A172 (cell line): ENCODE measurements at places on chromosomes 7 and 10. TPM values are rescaled to one million over a fixed set of nuclear protein-coding genes. Genes with fewer than 3 reads are reported as not detected.
A peak's percentile ranks its signal among the peaks of the same experiment; 100 is the strongest.

- DNase-seq, result no peak
Measured at GRCh38 chr7:1024331-1024841, 20.0 kb upstream of the GPR146 start.

DNA sequence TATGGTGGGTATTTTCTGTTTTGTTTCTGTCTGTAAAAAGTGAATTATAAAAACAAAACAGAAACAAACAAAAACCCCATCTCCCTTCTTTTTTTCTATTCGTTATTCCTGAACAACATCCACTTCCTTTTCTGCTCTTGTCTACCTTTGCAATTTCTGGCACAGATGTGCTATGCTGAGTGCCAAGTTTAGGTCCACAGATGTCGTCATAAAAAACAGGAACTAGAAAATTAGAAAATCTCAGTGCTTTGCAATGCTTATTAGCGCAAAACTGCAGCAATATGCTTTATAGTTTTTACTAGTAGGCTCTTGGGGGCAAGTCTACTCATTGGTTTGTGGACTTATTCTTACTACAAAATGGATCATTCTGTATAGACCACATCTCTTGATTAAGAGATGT, 94.2 kb upstream of the PRKCQ start:
- DNase-seq, result no peak

DNA sequence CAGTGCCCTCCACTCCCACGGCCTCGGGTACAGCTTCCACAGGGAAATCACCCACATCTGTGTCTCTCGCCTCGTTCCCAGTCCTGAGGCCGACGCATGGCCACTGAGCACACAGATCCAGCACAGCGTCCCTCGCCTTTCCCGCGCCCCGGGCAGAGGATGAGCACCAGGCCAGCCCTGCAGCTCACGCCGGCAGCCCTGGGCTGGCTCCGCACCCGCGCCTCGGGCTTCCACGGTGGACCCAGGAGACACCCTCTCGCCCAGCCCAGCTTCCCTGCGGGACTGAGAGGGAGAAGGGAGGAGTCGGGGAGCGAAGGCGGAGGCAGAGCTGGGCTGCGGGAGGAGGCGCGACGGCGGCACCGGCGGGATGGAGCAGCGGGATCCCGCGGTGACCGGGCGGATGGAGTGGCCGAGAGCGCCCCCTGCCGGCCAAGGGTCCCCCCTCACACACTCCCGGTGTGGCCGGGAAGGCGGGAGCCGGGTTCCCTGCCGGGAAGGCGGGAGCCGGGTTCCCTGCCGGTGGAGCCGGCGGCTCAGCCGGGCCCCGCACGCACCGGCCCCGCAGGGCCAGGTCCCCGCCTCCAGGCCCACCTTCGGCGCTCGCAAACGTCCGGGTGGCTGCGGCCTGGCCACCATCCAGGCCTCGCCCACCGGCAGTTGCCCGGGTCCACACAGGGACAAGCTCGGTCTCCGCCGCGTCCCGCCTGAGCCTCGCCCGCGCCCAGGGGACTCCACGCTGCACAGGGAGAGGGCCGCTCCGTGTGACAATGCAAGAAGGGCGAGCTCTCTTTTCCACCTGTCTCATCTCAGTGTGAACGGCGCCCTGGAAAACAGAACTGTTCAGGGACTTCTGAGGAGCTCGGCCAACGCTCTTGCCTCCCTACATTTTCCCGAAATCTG, 110.3 kb upstream of the LANCL2 start:
- DNase-seq, result peak; percentile 81

- DNase-seq, result peak; percentile 86
Measured at GRCh38 chr10:125123476-125124114, 36.8 kb downstream of the CTBP2 start.

GRCh38 chr10:78578929-78579328, 489.8 kb upstream of the ZMIZ1 start:
- peak; percentile 51 for DNase-seq

DNA sequence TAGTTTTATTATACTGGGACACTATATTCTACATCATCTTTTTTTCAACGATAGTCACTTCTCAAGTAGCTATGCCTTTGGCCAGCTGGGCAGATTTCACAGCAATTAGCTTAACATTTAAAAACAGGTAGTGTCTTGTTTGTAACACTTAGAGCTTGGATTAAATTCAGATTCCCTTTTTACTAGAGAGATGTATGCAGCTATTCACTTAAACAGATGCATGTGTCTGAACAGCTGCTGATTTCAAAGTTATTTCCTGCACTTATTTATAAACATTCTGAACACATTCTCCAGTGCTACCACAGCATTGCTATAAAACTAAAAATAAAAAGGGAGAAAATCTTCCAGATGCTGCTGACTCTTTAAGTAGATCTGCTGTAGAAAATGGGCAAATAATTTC, 637.2 kb downstream of the POM121L12 start:
- no peak for DNase-seq

DNA sequence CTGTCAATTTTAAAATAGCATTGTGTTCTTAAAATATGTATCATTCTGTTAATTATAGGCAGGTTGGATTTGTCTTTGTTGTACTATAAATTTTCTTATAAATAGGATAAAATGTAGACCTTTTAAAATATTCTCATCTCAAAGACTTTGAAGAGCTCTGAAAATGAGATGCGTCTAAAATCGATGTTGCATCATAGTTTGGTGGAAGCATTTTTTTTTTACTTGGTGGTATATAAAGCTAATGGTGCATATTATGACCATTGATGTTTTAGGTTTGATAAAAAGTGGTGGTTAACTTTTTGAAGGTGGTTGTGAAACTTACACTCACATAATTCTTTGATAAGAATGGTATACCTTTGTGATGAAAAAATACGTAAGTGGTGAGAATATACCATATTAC, 69.1 kb downstream of the ZNRF2 start:
- no peak for DNase-seq

PYROXD2 gene
- 8.3 and 10.9 TPM in 2 replicates for total RNA-seq

DNA sequence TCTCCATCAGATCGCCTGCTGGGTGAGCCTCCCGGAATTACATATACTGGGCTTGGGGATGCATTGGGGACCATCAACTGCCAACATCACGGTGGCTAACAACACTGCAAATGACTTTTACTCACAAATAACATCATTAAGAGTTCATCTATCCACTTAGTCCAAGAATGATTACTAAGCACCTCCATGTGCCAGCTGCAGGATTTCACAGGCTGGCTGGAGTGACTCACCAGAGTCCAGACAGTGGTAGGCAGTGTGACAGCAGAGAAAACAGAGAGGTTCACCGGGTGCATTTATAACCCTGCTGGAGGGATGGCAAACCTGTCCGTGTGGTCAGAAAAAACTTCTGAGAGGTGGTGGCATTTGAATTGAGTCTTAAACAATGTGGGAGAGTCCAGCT, 3.2 kb upstream of the IGFBP3 start:
- DNase-seq, result peak; percentile 92

DYDC2 gene
- 0.12 and 1.2 TPM in 2 replicates for total RNA-seq

DNA sequence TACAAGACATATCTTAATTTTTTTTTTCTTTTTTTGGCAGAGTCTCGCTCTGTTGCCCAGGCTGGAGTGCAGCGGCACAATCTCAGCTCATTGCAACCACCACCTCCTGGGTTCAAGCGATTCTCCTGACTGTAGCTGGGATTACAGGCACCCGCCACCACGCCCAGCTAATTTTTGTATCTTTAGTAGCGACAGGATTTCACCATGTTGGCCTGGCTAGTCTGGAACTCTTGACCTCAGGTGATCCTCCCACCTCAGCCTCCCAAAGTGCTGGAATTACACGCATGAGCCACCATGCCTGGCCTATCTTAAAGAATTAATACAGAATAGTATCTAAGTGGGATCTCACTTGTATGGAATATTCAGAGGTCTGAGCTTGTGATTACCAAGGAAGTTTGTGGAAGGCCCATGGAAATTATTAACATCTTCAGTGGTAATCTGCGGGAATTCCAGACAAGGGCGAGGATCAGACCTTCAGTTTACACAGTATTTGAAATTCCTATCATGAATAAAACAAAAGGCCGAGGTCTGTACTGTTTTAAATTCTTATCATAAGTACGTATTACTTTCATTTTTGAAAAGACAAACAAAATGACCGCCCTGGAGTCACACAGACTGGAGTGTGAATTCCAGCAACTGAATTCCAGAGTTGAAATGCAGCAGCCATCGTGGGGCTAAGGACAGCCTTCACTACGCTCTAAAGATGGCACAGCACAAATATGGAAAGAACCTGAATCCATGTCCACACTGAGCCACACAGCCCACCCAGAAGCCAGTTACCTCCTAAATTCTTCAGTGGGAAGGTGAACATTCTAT, 16.7 kb downstream of the GPRIN2 start:
- DNase-seq, result peak; percentile 46

GRCh38 chr7:7564323-7564780, 2.3 kb upstream of the MIOS start:
- peak; percentile 93 for DNase-seq

- DNase-seq, result peak; percentile 17
Measured at GRCh38 chr10:63976538-63976937, 455.3 kb downstream of the REEP3 start.

GRCh38 chr7:135712796-135713195, 15.2 kb downstream of the SLC13A4 start:
- DNase-seq, result no peak

GRCh38 chr10:106864031-106864430, 300.5 kb downstream of the SORCS1 start:
- DNase-seq, result no peak

- peak; percentile 41 for DNase-seq
Measured at GRCh38 chr10:86520871-86521677, 518 bp downstream of the WAPL start.

GRCh38 chr7:79502151-79502550, 48.7 kb upstream of the MAGI2 start:
- DNase-seq, result no peak

DNA sequence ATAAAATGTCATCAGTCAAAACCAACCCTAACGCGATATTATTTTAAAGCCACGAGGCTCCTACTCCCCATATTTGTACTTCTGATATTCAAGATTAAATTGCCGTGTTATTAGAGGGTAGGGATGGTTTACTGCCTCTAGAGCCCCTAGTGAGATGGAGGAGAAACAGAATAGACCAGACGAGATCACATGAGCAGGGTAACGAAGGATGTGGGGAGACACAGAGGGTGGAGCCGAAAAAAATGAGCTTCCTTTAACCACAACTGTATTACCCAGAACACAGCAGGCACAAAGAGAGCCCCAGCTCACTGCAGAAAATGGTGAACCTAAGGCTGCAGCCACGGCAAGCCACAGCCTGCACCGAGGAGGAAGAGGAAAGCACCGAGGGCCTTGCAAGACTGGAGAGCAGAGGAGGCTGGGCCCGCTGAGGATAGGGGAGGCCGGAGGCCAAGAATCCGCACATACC, 14.3 kb downstream of the ZC3HAV1 start:
- DNase-seq, result no peak
